ENCODE measurements at places on chromosomes 4 and X. TPM values are rescaled to one million over a fixed set of nuclear protein-coding genes. Genes with fewer than 3 reads are reported as not detected.

Gene STOX2
- not detected for total RNA-seq

Gene TRAPPC11
- total RNA-seq, result 18.9 TPM

Gene PRKG2
- total RNA-seq, result 0.12 TPM

Gene DUSP21
- total RNA-seq, result not detected

Gene ERAS
- 0.54 TPM for total RNA-seq

Gene SLC30A9
- total RNA-seq, result 52.3 TPM

Gene CXCL10
- total RNA-seq, result 2.1 TPM

Gene GPRIN3
- total RNA-seq, result 9.2 TPM

Gene NEUROG2
- total RNA-seq, result not detected

Gene MAGEB17
- not detected for total RNA-seq

Gene ZNF157
- 0.78 TPM for total RNA-seq

Gene DKK2
- total RNA-seq, result not detected

Gene NALF2
- total RNA-seq, result 0.26 TPM

Gene SLC49A3
- 0.38 TPM for total RNA-seq

Gene SGCB
- 7.7 TPM for total RNA-seq

Gene FNIP2
- 11.5 TPM for total RNA-seq

Gene TCP11X2
- not detected for total RNA-seq

Gene F8A1
- total RNA-seq, result 39.4 TPM

Gene FAM9B
- total RNA-seq, result not detected

Gene FMR1NB
- not detected for total RNA-seq

Gene PRR32
- total RNA-seq, result not detected

Gene TASL
- 3.1 TPM for total RNA-seq

Gene WDFY3
- total RNA-seq, result 0.52 TPM

Gene F9
- not detected for total RNA-seq

Gene CORIN
- not detected for total RNA-seq

Gene CRMP1
- not detected for total RNA-seq

Gene MAGEC2
- not detected for total RNA-seq

Gene PDE5A
- total RNA-seq, result not detected

Gene NMU
- total RNA-seq, result 0.90 TPM

Gene FREM3
- total RNA-seq, result not detected

Gene MAGEA1
- not detected for total RNA-seq

Gene MTTP
- 0.34 TPM for total RNA-seq

Gene TCEAL6
- not detected for total RNA-seq

Gene PHEX
- total RNA-seq, result 22.3 TPM

Gene TMEM184C
- total RNA-seq, result 19.2 TPM

Gene PSAPL1
- not detected for total RNA-seq

Gene SYN1
- 0.91 TPM for total RNA-seq

Gene TMSB15A
- total RNA-seq, result 0.56 TPM

Gene PITX2
- not detected for total RNA-seq

Gene CTAG1A
- total RNA-seq, result not detected

Gene CFP
- 0.90 TPM for total RNA-seq

Gene RPA4
- not detected for total RNA-seq

Gene CYTL1
- total RNA-seq, result not detected

Gene SSX1
- total RNA-seq, result not detected

Gene ADH1A
- not detected for total RNA-seq

Gene NUDT6
- total RNA-seq, result 6.8 TPM

Gene PDHA1
- 286 TPM for total RNA-seq

Gene HMX1
- total RNA-seq, result not detected

Gene CENPVL2
- total RNA-seq, result 0.14 TPM

All from activated naive CD8-positive, alpha-beta T cell treated with anti-CD3 and anti-CD28 coated beads for 36 hours (primary cell).